ENCODE measurements at places on chromosomes 7 and 10.

DNA sequence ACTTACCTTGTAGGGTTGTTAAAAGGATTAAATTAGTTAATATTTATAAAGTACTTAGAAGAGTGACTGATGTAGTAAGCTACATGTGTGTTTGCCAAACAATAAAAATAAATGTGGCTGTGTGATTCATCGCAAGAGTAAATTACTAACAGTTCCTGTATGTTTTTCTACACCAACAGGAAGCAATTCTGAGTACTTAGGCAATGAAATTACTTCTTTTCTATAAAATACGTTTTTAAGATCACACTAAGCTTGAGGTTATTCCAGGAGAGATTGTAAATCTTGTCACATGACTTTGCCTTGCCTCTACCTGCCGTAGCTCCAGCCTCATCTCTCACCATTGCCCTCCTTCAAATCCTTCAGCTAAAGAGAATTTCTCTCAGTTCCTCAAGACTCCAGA is 18.1 kb upstream of the GSTK1 start:
- DNase-seq, result no peak

- no peak for DNase-seq
Measured at GRCh38 chr7:7773334-7774309, 55.2 kb upstream of the RPA3 start.

DNA sequence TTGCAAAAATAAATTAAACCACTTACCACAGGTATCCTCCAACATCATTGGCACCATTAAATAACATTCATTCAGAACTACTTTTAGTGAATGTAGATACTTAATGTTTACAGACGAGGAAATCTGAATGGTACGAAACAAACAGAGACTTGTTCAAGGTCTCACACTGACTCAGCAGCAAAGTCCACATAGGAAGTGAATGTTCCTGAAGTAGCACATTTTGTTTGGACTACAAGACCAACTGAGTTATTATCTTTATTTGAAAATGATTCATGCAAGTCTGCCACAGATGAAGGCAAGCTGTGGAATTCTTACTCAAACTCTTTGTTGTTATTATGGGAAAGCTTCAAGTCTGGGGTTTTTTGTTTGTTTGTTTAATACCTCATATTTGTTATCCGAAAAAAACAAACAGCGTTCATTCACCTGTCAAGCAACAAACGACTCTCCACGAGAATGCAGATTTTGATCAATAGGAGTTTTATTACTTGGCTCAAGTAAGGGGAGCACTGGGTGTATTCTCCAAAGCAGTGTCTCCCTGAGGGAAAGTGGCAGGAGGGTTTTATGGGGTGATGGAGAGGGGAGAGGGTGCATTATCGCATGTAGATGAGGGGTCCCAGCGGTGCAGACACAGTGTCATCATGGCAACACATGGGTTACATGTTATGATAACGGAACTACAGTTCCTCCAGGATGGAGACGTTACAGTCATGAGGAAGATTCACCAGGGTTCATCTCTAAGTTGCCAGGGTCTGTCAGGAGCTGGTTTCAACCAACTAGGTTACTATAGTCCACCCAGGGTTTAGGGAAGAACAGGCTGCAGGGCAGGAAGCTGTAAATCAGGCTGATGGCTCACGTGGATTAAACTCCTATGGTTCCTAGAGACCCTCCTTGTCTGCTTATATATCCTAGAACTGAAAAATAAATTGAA is 147.7 kb upstream of the AKR1E2 start:
- DNase-seq, result no peak

GRCh38 chr10:26857991-26858706 is 2.6 kb downstream of the ABI1 start:
- no peak for DNase-seq

- no peak for DNase-seq
Measured at GRCh38 chr7:32073533-32073932, 3.3 kb upstream of the PDE1C start.

DNA sequence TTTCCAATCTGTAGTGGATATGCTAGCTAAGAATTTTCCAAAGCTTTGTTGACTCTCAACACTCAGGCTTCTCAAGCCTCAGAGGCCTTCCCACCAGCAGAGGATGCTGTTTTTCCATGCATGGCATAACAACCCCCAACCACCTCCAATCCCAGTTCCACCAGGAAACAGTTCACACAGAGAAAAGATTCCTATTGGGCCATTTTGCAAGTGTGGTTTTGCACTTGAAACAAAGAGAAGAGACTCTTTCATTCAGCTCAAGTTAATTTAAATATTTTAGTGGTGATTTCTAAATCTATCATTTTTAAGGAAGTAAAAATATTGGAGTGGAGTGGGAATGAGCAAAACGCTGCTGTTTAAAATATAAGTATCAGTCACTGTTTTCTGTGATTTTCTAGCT is 105.6 kb upstream of the COL1A2 start:
- DNase-seq, result peak; percentile 75

- no peak for DNase-seq
Measured at GRCh38 chr10:133559216-133559615, 6.2 kb downstream of the SYCE1 start.

GRCh38 chr7:2807845-2808772 is 36.0 kb downstream of the GNA12 start:
- no peak for DNase-seq

- DNase-seq, result no peak
Measured at GRCh38 chr7:21778953-21779352, 166.7 kb downstream of the CDCA7L start.

GRCh38 chr10:30500534-30500933 is 66.5 kb downstream of the MAP3K8 start:
- no peak for DNase-seq

DNA sequence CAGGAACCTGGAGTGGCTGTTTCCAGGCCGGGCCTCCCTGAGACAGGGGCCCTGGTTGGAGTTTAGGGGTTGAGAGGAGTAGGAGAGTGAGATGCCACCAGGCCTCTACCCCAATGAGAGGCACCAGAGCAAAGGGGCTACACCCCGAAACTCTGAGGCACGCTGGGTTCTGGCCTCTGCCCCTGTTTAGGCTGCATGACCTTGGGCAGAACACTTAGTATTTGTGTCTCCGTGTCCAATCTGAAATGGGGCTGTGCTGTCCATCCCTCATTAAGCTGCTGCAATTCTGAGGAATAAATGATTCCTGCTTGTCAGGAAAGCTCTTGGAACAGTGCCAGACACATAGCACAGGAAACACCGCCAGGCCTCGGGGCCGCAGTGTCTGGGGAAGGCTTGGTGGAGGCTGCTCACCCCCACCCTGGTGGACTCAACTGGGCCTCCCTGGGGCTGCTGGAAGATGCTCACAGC is 40.5 kb upstream of the SAMD8 start:
- DNase-seq, result no peak

- no peak for DNase-seq
Measured at GRCh38 chr10:5976512-5977470, 552 bp downstream of the IL15RA start.

DNA sequence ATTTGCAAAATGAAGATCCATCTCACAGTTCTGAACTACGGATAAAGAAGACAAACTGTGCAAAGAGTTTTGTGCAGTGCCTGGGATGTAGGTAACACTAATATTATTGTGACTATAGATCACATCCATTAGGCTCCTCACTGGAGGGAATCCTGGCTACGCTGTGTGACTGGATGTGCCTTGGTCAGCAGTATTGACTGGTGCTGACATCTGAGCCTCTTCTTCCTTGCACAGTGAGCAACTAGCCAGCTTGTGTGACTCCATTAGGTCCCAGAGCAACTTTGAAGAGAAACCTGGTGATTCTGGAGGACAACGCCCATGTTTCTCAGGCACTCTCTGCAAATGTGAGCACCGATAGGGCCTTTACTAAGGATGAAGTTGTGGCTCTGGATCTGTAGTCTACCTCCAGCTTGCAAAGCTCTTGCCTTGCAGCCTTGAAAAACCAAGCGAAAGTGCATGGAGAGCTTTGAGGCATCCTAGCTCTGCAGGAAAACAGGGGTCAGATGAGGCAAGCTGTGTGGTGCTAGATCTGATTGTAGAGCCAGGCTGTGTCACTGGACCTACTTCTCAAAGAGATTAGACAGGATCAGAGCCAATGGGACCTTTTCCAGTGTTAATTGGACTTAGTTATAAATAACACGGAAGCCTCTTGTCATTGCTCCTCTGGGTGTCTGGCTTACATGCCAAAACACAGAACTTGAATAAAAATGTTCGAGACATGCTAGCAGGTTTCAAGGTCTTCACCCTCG is 303.6 kb upstream of the LYZL1 start:
- no peak for DNase-seq

- no peak for DNase-seq
Measured at GRCh38 chr10:124099604-124100003, 6.2 kb upstream of the CHST15 start.

GRCh38 chr7:207418-208129 is 15.2 kb downstream of the FAM20C start:
- no peak for DNase-seq

DNA sequence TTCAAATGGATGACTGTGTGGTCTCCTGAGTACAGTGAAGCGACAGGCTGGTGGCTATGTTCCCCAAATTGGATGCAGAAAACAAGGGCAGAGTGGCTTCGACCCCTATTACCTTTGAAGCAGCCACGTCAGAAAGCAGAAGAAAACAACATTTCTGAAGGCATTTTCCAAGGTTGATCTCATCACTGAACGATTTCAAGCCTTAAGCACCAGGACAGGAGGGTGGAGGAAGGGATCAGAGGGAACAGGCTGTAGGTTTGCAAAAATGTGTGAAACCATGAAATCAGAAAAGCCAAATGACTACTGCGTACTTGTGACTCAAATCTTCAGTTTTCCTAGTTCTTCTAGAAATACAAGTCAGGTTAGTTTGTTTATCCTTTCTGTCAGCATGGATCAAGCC is 181.0 kb upstream of the TMEM106B start:
- no peak for DNase-seq

GRCh38 chr7:108592646-108593201 is 23.1 kb downstream of the DNAJB9 start:
- no peak for DNase-seq

DNA sequence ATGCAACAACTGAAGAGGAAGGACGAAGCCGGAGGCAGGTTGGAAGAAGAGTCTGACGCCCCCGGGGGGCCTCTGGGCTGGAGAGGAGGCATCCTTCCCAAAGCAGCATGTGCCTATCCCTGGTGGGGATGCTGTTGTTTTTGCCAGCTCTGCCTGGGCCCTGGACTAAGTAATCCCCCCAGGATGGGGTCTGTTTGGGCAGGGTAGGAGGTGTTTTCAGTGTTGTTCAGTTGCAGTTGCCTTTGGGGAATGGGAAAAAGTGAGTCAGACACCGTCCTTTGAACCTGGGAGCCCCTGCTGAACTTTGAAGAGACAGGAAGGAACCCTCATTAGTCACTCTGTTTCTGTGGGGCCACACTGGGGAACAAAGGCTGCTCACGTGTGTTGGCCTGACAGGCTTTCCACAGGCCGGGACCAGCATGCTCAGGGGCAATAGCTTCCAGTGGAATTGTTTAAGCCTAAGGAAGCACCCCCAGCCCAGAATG is 35.2 kb upstream of the GDF10 start:
- no peak for DNase-seq

GRCh38 chr7:98223898-98224700 is 12.9 kb downstream of the BHLHA15 start:
- DNase-seq, result no peak

GRCh38 chr7:94161476-94161875 is 157.3 kb upstream of the BET1 start:
- DNase-seq, result no peak

DNA sequence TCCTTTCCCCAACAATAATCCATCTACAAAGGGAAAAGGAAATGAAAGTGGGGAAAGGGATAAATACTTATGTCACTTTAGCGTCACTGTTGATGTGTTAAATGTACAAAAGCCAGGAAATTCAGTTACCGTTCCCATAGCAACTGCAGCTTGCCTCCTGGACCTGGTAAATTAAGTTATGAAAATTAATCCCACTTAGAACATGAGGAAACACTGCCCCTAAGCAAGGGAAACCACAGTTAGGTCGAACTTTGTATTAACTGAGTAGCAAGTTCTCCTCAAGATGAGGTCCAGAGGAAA is 338.2 kb upstream of the AOAH start:
- DNase-seq, result no peak

DNA sequence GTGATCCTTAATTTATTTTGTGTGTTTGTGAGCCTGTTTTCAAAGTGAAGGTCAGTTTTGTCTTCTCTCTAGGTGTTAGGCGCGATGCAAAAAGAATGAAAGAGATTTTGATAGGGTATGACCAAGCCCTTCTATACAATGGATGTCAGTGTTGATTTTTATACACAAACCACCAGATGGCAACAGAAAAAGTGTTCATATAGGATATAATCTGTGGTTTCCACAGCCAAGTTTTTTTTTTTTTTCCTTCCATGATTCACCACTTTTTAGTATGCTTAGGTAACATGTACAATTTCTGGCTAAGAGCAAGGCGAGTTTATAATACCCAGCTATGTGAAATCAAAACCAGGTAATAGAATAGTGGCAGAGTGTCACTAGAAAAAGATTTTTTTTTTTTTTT is 8.1 kb downstream of the SDK1 start:
- no peak for DNase-seq

- DNase-seq, result no peak
Measured at GRCh38 chr10:3749600-3749999, 35.4 kb downstream of the KLF6 start.

- no peak for DNase-seq
Measured at GRCh38 chr7:2908103-2908683, 64.1 kb upstream of the GNA12 start.

GRCh38 chr10:98623176-98623575 is 176.4 kb upstream of the HPS1 start:
- no peak for DNase-seq

Measured in amygdala (tissue), 56 donors.